ENCODE measurements at places on chromosomes 5 and 9.

DNA sequence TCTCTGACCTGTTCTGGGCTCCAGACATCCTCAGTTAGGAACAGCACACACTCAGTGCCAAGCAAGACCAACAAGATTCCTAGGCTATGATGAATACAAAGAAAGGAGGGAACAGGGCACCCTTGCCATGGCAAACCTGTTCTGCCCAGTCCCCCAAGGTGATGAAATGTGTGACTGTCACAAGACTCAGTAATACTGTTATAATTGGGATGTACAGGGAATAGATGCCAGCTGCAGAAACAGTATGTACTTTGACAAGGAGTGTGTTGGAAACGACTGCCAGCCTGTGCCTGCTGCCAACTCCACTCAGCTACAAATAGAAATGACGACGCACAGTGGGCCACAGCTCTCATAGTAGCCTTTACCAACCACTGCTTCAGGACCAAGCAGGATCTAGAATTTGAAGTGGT is 453.0 kb downstream of the EFNA5 start:
- peak; percentile 38 for DNase-seq

DNA sequence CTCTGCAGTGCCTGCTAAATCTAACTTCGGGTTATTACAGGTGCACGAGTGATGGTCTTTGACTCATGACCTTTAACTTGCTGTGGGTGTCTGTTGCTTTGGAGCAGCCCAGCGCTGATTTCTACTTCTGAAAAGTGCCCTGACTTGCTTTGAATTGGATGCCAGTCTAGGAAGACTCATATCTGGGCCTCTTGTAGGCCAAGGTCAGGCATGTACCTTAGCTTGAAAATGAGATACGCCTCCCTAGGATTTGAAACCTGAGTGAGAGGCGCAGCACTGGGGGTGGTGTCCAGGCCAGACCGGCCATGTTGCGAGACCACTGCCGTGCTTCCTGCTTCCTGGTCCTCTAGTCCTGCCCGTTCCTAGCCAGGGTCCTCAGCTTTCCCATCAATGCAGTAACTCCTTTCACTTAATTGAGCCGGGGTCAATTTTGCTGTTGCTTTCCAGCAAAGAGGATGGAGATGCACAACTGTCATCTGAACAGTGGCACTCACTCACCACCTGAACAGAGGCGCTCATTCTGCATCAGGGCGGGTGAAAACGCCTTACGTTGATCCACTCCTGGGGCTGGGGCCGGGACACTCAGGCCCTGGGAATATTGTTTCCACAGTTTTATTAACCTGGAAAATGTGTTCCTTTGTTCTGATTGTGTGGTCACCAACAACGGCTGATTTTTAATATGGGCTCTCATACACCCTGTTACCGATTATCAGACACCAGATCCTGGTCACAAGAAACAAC is 14.3 kb downstream of the PCAT7 start:
- DNase-seq = no peak

DNA sequence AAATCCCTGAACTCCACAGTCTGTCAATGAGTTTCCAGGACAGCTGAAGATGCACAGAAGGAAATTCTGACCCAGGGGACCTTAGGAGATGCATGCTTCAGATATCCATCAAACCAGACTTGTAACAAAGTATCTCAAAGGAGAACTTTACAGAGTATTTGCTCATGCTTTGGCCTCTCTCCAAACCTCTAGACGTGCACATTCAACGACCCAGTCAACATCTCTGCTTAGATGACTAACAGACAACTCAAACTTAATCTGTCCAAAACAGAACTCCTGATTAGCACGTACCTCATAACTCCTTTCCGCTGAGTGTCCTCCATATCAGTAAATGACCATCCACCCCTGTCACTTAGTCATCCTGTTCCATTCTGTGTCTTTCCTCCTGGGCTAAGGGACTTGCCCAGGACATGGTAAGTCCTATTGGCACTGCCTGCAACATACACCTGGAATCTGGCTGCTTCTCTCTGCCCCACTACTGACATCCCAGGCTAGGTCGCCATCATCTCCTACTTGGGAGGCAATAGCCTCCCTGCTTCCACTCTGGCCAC is 107.4 kb downstream of the LMNB1 start:
- no peak for DNase-seq

DNA sequence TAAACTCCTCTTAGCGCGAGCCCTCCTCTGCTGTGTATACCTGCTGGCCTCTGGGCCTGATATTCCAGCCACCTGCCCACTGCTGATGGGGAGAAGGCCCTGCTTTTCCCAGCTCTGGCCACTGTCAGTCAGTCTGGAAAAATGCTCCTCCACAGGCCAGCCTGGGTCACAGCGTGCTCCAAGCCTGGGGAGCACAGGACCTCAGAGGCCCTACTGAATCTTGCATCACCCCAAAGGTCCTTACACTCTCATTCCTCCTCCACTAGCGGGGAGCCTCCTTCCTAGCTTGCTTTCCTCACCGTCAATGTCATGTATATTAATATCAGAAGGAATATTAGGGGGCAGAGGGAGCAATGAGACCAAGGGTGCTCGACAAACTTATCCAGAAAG is 73.7 kb downstream of the SHB start:
- DNase-seq = no peak

GRCh38 chr9:10525972-10526371 is 86.8 kb downstream of the PTPRD start:
- DNase-seq = no peak

DNA sequence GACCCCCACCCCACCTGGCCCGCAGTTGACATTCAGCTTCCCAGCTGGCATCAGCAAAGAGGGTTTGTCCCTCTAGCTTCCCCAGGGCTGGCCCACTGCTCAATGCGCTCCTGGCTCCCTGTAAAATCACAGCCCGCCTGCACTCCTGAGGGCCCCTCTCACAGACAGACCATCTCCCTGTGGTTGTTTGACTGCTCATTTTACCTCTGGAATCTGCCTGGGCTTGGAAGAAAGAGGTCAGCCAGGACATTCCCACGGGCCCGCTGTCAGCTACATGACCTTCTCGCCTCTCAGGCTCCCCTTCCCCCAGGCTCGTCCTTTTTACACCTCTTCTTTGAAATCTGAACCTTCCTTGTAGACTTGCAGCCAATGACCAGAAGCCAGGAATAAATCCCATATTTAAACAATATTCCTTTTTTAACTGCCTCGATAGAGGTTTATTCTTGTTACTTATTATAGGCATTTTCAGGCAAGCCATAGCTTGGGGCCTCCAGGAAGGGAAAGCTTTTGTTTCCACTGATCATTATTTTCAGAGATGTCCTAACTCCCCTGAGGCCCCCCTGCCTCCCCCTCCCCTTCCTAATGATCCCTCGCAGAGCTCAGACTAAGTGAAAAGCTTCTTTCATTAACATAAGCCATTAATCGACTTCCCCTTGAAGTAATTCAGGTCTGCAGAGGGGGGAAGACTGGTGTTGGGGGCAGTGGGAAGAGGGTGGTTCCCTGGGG is 76.3 kb upstream of the IQGAP2 start:
- peak; percentile 52 for DNase-seq

- DNase-seq = no peak
Measured at GRCh38 chr5:95892784-95893354, 68.8 kb downstream of the ELL2 start.
